ENCODE measurements at places on chromosomes 1 and 21. TPM values are rescaled to one million over a fixed set of nuclear protein-coding genes. Genes with fewer than 3 reads are reported as not detected.

- no peaks in the 10 kb centered on the region for H3K36me3 ChIP-seq
- H3K27ac ChIP-seq = peak overlapping the region; percentile 46
- H3K27me3 ChIP-seq = no peaks in the 10 kb centered on the region
- H3K4me3 ChIP-seq = no peak overlapping the region
- peak; percentile 58 for DNase-seq
These were observed 32.6 kb downstream of the LRP8 start for GRCh38 chr1:53295295-53295694.

FCRL4 gene
- polyA plus RNA-seq = not detected

AKT3 gene
- polyA plus RNA-seq = 41.9 TPM

DNA sequence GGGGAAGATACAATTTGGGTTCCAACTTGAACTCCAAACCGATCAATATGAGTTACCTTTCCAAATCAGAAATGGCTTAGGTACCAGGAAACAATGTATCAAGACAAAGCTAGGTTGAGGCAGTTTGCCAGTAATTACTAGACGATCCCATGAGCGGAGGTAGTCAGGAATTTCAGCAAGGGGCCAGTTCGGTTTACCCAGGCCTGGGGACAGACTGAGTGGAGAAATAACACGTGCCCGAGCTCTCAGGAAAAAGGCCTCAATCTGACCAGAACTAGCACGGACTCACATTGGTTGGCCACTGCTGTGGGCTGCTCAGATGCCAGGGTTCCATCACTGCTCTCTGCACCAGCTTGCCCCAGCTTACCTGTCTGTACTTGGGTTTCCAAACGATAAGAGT lies 15.3 kb downstream of the CLSTN1 start:
- H3K4me3 ChIP-seq = no peak overlapping the region
- no peaks in the 10 kb centered on the region for H3K36me3 ChIP-seq
- DNase-seq = peak; percentile 34
- H3K27ac ChIP-seq = no peak overlapping the region
- no peaks in the 10 kb centered on the region for H3K4me1 ChIP-seq

- H3K4me1 ChIP-seq = no peaks in the 10 kb centered on the region
- no peak overlapping the region for H3K27ac ChIP-seq
- H3K27me3 ChIP-seq = no peaks in the 10 kb centered on the region
- H3K36me3 ChIP-seq = no peaks in the 10 kb centered on the region
- H3K4me3 ChIP-seq = peak overlapping the region; percentile 52
These were observed 746 bp downstream of the TADA1 start for GRCh38 chr1:166875302-166875733.

SPRR2E gene
- 0.75 TPM for polyA plus RNA-seq

DNA sequence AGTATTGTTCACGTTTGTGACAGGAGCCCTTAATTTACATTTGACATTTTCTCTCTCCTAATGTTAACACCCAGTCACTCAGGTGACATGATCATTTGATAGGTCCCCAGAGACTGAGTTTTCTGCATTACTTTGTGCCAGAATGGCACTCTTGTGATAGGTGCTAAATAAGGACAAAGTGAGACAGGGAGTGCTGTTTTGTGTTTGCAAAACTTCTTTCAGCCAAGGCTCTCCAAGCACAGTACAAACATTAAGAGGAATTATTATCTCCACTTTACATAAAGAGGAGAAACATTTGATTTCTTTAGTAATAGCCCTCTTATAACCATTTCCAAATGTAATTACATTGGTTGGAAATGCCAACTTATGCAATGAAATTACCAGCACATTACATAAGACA lies 355.2 kb downstream of the NTNG1 start:
- no peak overlapping the region for H3K27ac ChIP-seq
- DNase-seq = no peak
- H3K36me3 ChIP-seq = no peaks in the 10 kb centered on the region
- H3K4me1 ChIP-seq = peaks cover 1% of the 10 kb centered on the region

DNA sequence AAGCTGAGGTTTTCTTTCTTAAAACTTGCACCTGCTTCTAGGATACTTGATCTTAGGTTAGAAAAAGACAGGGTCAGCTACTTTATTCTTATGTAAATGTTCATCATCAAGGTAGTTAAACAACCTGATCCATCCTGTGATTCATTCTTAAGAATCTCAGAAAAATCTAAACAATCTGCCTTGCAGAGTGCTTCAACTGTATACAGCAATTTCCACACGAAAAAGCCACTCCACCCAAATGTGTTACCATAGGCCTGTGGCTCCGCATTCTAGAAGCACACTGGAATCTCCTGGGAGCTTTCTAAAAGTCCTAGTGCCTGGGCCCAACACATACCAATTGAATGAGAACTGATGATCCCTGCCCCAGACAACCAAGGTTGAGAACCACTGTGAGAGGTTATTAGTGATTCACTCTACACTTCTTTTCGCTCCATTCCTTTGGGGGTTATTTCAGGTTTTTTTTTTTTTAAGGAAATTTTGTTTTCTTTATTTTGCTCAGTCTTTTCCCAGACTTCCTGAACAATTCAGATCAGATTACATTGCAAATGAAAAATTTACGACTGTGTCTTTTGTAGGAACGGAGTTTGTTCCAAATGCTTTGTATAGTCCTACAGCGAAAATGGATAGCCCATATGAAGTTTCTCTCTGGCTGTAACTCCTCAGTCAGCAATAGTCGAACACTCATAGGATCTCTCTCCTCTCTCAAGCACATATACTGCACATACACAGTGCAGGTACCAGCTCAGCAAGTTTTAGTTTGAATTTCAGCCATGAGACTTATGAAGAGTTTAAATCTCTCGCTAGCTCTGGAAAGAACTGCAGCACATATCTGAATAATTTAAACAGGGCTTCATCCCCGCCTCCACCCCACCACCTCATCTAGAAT lies 16.1 kb downstream of the SMYD2 start:
- no peak overlapping the region for H3K27ac ChIP-seq
- no peaks in the 10 kb centered on the region for H3K4me1 ChIP-seq
- no peaks in the 10 kb centered on the region for H3K27me3 ChIP-seq
- no peak for DNase-seq
- H3K36me3 ChIP-seq = no peaks in the 10 kb centered on the region

EFCAB14 gene
- polyA plus RNA-seq = 46.5 TPM

- H3K27ac ChIP-seq = no peak overlapping the region
- no peaks in the 10 kb centered on the region for H3K4me1 ChIP-seq
- H3K27me3 ChIP-seq = no peaks in the 10 kb centered on the region
- DNase-seq = no peak
- H3K36me3 ChIP-seq = no peaks in the 10 kb centered on the region
- H3K4me3 ChIP-seq = no peak overlapping the region
These were observed 59.0 kb upstream of the KCND3 start for GRCh38 chr1:112048421-112048820.

SHE gene
- 7.0 TPM for polyA plus RNA-seq

DNA sequence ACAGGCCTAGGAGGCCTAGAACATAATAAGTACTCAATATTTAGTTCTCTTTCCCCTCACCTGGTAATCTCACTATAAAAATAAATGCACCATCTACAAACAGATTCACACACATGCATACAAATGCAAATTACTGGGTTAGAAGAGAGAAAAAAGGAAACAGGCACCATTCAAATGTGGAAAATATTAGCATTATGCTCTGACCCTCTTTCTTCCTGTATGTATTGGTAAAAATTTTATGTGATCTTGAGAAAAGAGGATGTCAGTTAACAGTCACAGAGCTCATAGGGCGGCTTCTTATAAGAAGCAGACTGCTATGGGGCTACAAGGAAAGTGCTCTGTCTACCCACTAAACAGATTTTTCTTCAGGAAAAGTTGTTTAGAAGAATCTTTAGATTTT lies 565.4 kb downstream of the LMO4 start:
- H3K36me3 ChIP-seq = no peaks in the 10 kb centered on the region
- no peak overlapping the region for H3K4me3 ChIP-seq
- no peaks in the 10 kb centered on the region for H3K4me1 ChIP-seq
- H3K27ac ChIP-seq = no peak overlapping the region
- H3K27me3 ChIP-seq = no peaks in the 10 kb centered on the region
- DNase-seq = no peak

LCE2B gene
- polyA plus RNA-seq = not detected

TRNAU1AP gene
- 34.9 TPM for polyA plus RNA-seq

DNA sequence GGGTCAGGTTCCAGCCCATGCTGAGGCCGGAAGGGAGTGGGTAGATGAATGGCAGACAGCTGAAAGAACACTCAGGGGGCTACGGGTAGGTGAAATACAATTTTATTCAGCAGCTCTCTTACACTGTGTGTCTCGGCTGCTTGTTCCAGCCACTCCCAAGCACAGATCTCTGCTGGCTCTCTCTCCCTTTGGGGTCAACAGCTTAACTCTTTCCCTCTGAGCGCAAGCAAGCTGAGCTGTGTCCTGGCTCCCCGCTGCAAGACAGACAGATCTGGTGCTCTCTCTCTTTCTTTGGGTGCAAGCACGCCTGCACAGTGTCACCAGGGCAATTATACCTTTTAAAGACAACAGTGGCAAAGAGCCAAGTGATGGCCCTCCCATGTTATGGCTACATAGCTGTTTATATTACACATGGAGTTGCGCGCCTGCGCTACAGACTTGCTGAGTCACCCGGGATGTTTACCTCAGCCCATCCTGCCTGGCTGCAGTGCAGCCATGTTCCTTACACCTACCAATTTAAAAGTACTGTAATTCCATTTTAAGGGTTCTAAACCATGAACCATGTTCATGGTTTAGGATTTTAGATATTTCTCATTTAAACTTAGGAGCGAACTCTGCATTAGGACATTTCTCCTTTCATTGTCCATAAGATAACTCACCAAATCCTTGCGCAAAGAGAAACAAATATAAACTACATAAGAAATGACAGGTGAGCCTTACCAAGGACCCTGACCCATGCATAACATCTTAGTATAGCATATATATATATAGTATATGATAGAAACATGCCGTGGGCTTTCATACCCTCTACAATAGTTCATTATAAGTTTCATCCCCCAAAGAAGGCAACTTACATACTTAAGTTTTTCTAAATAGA lies 396.5 kb downstream of the SMYD3 start:
- H3K27ac ChIP-seq = no peak overlapping the region
- H3K27me3 ChIP-seq = no peaks in the 10 kb centered on the region
- no peaks in the 10 kb centered on the region for H3K4me1 ChIP-seq
- H3K36me3 ChIP-seq = no peaks in the 10 kb centered on the region

GRCh38 chr1:103129255-103129654 lies 20.9 kb upstream of the COL11A1 start:
- H3K4me1 ChIP-seq = no peaks in the 10 kb centered on the region
- no peak for DNase-seq
- H3K4me3 ChIP-seq = no peak overlapping the region
- H3K36me3 ChIP-seq = no peaks in the 10 kb centered on the region
- H3K27me3 ChIP-seq = no peaks in the 10 kb centered on the region

- H3K4me3 ChIP-seq = no peak overlapping the region
- H3K4me1 ChIP-seq = no peaks in the 10 kb centered on the region
- H3K27ac ChIP-seq = no peak overlapping the region
- peaks cover 13% of the 10 kb centered on the region for H3K36me3 ChIP-seq
These were observed 62.8 kb upstream of the LAX1 start for GRCh38 chr1:203702130-203702577.

DNA sequence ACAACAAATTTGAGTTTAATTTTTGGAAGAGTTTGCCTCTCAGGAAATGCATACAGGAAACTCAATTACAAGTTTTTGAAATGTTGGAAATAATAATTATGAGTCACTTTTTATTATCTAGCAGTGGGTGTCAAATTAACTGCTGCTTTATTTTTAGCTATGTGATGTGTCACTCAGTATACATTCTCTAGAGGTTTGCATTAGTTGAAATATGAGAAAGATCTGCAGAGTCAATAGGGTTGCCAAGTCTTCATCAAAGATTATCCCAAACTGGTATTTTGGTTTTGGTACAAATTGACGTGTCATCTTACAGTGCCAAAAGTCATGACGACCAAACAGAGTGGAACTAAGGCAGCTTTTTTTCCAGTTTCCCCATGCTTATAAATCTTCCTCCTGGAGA lies 54.3 kb upstream of the DIPK1A start:
- no peak overlapping the region for H3K27ac ChIP-seq
- H3K27me3 ChIP-seq = no peaks in the 10 kb centered on the region
- peaks cover 3% of the 10 kb centered on the region for H3K4me1 ChIP-seq
- DNase-seq = no peak
- no peaks in the 10 kb centered on the region for H3K36me3 ChIP-seq
- no peak overlapping the region for H3K4me3 ChIP-seq

PCP4 gene
- polyA plus RNA-seq = not detected

SYT11 gene
- 12.1 TPM for polyA plus RNA-seq

- H3K4me3 ChIP-seq = no peak overlapping the region
- no peaks in the 10 kb centered on the region for H3K4me1 ChIP-seq
- H3K36me3 ChIP-seq = no peaks in the 10 kb centered on the region
- H3K27me3 ChIP-seq = no peaks in the 10 kb centered on the region
- H3K27ac ChIP-seq = no peak overlapping the region
- DNase-seq = no peak
These were observed 75.0 kb downstream of the DESI2 start for GRCh38 chr1:244727871-244728474.

SHISAL2A gene
- not detected for polyA plus RNA-seq

DNA sequence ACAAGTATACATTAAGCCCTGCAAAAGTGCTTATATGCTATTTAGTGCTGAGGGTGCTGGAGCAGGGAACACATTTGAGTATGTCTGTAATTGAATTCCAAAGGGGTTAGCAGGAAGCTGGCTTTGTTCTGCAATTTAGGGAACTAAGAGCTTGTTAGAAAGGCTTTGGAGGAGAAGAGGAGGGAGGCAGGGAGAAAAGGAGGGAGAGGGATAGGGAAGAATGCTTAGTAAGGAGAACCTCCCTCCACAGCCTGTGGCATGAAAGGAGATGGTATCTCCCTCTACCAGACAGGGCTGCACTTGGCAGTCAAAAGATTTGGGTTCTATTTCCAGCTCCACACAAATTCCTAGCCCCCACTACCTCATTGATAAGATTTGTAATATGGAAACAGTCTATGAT lies 217.8 kb downstream of the DAB1 start:
- H3K4me1 ChIP-seq = no peaks in the 10 kb centered on the region
- H3K4me3 ChIP-seq = no peak overlapping the region
- H3K27me3 ChIP-seq = no peaks in the 10 kb centered on the region
- H3K27ac ChIP-seq = no peak overlapping the region
- H3K36me3 ChIP-seq = no peaks in the 10 kb centered on the region

ACTL8 gene
- polyA plus RNA-seq = not detected

- no peaks in the 10 kb centered on the region for H3K36me3 ChIP-seq
- H3K27me3 ChIP-seq = no peaks in the 10 kb centered on the region
- peak overlapping the region; percentile 91 for H3K27ac ChIP-seq
- no peaks in the 10 kb centered on the region for H3K4me1 ChIP-seq
- no peak overlapping the region for H3K4me3 ChIP-seq
These were observed 27.7 kb upstream of the DYRK1A start for GRCh38 chr21:37338671-37339551.

SV2A gene
- polyA plus RNA-seq = 4.3 TPM

LRRIQ3 gene
- polyA plus RNA-seq = 0.59 TPM

- no peaks in the 10 kb centered on the region for H3K27me3 ChIP-seq
- DNase-seq = no peak
- no peaks in the 10 kb centered on the region for H3K4me1 ChIP-seq
- H3K4me3 ChIP-seq = no peak overlapping the region
- H3K27ac ChIP-seq = no peak overlapping the region
These were observed 239.3 kb upstream of the NEGR1 start for GRCh38 chr1:72521659-72522058.

GRCh38 chr1:14996133-14997050 lies 157.2 kb upstream of the TMEM51 start:
- H3K4me1 ChIP-seq = no peaks in the 10 kb centered on the region
- peak; percentile 61 for DNase-seq
- H3K27ac ChIP-seq = no peak overlapping the region
- no peaks in the 10 kb centered on the region for H3K36me3 ChIP-seq
- H3K4me3 ChIP-seq = no peak overlapping the region
- H3K27me3 ChIP-seq = no peaks in the 10 kb centered on the region

STUM gene
- polyA plus RNA-seq = 0.13 TPM
